DMS79 (cell line): ENCODE measurements at places on chromosomes 3 and 15.

GRCh38 chr15:42876224-42876623, 44.4 kb downstream of the TTBK2 start:
- no peak for DNase-seq

GRCh38 chr3:170372190-170372879, 14.8 kb downstream of the SKIL start:
- no peak for DNase-seq

DNA sequence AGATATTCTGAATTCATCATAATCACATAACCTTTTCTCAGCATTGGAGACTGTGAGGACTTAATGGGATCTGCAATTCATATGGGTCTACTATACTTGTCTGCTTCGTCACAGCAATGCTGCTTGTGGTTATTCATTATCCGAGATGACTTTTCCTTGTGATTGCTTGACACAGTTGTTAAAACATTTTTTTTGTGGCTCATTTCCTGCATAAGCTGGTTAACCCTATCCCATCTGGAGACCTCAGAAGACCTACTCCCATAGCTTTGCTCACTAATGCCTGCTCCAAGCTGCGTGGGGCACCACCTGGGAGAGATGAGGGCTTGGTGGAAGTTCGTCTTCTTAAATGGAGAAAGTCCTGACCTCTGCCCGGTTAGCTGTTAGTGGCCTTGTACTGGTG, 360.8 kb downstream of the CHST2 start:
- DNase-seq, result no peak

DNA sequence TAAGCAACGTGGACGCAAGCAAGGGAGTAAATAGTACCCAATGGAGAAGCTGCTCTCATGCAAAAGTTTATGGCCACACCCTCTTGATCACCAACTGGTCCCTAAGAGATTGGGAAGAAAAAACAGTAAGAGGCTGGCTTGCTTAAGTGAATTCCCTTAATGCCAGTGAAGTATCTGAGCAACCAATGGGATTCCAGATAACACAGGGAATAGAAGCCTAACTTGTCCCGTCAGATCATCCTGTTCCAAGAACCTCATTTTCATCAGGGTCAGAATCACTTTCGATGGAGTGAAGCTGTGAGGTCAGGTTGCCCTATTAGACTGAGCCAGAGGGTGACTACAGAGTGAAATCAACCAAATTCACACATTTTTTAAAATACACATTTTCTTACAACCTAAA, 104.3 kb downstream of the CD47 start:
- no peak for DNase-seq

- no peak for DNase-seq
Measured at GRCh38 chr3:16072420-16073110, 101.9 kb upstream of the GALNT15 start.

DNA sequence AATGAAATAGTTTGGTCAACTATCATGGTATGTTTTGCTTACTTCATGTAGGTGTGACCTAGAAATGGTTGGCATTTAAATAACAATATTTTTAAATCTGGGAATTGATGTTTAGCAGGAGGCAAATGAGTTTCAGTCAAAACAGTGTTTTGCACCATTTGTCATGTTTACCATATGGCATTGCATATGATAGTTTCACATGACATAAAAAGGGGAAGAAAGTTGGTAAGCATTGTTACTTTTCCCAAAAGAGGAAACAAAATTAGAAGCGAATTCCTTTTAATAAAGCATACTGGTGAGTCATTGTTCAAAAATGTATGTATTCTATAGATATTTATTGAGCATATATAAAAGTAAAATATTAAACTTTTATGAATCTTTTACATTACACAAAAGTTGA, 2.3 kb downstream of the RNF13 start:
- DNase-seq, result no peak

- DNase-seq, result no peak
Measured at GRCh38 chr3:22779737-22780136, 423.4 kb upstream of the UBE2E2 start.
